ENCODE measurements at places on chromosomes 3 and 15.

- DNase-seq: no peak
These were observed 382.5 kb upstream of the CBLB start for GRCh38 chr3:106251160-106251892.

DNA sequence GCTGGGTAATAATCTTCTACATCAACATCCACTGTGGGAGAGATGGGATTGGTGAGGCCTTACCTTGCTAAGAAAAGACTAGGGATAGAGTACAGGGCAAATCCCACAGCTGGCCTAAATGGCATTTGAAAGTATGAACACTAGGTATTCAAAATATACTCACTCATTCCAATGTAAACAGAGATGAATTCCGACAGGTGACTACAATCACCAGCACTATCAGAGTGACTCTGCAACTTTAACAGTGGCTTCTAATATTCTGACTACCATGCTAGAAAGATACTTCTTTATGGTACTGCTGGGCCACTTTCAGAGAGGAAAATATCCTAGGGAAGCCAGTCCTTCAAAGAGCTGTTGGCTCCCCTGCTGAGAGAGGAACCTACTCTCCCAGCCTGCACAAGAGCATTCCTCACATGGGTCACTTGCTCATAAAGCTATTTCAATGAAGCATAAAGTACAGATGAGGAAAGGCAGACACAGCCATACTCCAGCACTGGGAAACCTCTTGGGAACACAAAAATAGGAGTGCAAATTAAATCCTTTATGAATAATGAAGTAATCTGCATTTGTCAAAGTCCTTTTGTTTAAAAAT lies 21.5 kb upstream of the MAN2C1 start:
- no peak for DNase-seq

GRCh38 chr3:58585005-58585786 lies 8.0 kb upstream of the FAM107A start:
- DNase-seq: peak; percentile 46

GRCh38 chr3:108067768-108068167 lies 23.1 kb downstream of the CD47 start:
- DNase-seq: no peak

- DNase-seq: no peak
These were observed 36.3 kb downstream of the KNL1 start for GRCh38 chr15:40630313-40630712.

GRCh38 chr3:100198579-100199269 lies 62.1 kb upstream of the TBC1D23 start:
- no peak for DNase-seq

GRCh38 chr3:17233398-17233800 lies 348.6 kb downstream of the PLCL2 start:
- peak; percentile 49 for DNase-seq

GRCh38 chr3:71051893-71052687 lies 531.4 kb downstream of the FOXP1 start:
- no peak for DNase-seq

DNA sequence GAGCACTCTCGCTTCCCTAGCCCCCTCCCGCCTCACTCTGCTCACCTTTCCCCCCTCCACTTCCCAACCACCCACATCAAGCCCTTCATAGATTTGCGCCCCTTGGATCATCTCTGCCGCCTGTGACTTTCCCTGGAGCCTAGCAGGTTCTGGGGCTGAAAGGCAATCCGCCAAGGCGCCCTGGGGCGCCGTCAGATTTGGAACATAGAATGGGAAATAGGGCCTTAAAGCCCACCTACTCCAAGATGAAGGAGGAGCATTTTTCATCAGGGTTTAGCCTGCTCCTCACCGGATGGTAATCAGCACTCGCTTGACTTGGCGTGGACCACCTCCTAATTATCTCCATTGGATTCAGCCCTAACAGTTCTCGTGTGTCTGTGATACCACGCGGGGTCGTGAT lies 1.3 kb downstream of the CPNE4 start:
- DNase-seq: no peak

GRCh38 chr15:69666921-69667811 lies 214.5 kb downstream of the RPLP1 start:
- DNase-seq: no peak

GRCh38 chr15:52997123-52997522 lies 207.0 kb upstream of the ONECUT1 start:
- DNase-seq: no peak

GRCh38 chr15:41996921-41997592 lies 23.8 kb downstream of the PLA2G4E start:
- no peak for DNase-seq

DNA sequence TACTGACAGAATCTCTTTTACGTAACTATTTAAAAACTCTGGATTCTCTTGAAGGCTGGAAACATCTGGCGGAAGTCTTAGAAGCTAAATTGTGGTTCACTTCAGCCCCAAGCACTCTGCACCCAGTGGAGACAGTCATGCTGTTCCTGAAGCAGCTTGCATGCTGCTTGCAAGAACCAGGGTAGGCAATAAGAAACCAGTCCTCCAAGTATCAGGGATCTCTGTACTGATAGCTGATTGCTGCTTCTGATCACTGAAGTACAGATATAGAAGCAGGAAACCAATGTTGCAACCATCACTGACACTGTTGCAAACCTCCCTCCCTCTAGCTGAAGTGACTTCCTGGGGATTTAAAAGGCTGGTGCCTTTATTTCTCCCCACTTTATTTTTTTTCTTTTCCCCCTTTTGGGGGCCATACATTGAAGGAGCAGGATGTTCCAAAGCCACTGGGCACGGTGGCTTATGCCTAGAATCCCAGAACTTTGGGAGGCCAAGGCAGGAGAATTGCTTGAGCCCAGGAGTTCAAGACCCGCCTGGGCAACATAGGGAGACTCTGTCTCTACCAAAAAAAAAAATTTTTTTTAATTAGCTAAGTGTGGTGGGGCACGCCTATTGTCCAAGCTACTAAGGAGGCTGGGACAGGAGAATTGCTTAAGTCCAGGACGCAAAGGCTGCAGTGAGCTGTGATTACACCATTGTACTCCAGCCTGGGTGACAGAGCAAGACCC lies 15.3 kb downstream of the SPCS1 start:
- peak; percentile 39 for DNase-seq

- no peak for DNase-seq
These were observed 39.1 kb downstream of the DHX36 start for GRCh38 chr3:154285221-154285620.

DNA sequence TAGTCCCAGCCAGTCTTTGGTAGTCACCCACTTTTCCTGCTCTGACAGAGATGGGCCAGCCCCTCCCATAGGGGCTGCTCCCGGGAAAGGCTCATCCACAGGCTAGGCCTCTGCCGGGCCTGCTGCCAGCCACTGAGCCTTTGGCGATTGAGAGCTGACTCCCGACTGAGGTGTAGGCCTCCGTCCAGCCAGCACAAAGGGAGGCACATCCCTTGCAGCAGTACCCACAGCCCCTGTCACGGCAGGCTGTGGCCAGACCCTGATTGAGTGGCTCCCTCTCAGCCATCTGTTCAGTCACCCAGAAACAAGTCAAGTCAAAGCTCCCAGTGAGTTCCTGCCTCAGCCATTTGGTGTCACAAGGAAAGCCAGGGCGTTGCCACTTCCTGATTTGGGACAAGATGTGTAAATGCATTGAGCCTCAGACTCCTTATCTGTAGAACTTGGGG lies 6.2 kb upstream of the PAK6 start:
- DNase-seq: no peak

DNA sequence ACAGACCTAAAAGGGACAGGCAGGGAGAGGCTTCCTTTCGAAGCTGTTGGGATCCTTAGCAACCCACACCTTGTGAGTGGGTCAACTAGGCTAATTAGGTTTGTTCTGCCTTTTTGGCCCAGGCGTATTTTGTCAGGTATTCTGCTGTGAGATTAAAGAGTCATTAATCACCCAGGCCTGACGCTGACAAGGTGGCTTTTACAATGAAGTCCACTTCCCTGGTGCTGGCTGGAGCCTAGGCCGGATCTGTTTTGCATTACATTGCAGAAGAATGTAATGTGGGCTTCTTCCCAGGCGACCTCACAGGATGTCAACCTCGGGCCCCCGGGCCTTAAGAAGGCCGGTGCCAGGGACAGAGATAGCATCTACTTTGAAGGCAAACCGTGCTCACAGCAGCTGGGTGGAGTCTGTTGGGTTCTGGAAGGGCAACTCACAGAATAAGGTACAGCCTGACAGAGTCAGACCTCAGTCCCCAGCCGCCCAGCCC lies 76.9 kb downstream of the HES1 start:
- no peak for DNase-seq

GRCh38 chr3:166713787-166714186 lies 666.3 kb downstream of the ZBBX start:
- no peak for DNase-seq

GRCh38 chr15:41231422-41232226 lies 556 bp downstream of the CHP1 start:
- DNase-seq: no peak

DNA sequence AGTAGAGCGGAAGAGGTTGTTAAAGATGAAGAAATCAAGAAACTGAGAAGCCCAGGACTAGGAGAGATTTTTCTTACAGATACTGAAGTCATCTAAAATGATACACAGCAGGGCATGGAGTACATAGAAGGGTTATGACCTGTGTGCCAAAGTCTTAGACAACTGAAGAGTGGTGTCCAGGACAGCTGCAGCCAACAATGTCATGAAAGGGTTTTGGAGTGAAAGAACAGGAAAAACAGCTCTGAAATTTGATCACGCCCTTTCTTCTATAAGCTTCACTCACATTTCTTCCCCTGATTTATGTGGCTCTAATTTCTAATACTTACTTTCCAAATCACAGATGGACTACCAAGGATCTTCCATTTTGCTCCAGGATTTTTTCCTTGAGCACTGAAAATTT lies 3.0 kb downstream of the CFAP20DC start:
- no peak for DNase-seq

GRCh38 chr3:9781978-9782603 lies 10.2 kb downstream of the TADA3 start:
- DNase-seq: no peak

- no peak for DNase-seq
These were observed 167.1 kb downstream of the SHOX2 start for GRCh38 chr3:157939166-157939565.

DNA sequence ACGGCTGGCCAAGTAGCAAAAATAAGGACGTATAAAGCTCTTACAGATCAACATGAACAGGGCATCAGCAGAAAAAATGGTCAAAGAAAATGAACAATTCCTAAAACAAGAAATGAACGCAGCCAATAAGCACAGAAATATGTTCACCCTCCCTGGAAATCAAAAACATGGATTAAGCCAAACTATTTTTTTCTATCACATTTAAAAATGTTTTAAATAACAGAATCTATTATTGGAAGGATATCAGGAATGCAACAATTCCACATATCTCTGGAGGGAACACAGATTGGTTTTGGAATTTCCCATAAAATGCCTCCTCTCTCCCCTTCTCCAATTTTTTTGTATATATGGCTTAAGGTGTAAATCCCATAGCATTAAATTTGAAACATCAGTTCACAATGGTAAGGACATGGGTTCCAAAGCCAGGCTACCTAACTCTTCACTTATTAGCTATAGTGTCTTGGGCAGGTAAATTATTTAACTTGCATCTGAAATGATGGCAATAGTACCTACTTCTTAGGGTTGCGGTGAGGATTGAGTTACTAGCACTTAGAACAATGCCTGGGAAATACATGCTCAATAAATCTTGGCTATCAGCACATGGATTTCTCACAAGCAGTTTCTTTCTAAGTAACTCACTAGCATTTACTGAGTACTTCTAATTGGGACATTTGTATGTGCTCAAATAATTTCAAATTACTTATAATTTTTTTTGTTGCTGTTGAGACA lies 10.1 kb downstream of the UACA start:
- DNase-seq: no peak

GRCh38 chr15:31077181-31077580 lies 24.3 kb downstream of the TRPM1 start:
- no peak for DNase-seq

DNA sequence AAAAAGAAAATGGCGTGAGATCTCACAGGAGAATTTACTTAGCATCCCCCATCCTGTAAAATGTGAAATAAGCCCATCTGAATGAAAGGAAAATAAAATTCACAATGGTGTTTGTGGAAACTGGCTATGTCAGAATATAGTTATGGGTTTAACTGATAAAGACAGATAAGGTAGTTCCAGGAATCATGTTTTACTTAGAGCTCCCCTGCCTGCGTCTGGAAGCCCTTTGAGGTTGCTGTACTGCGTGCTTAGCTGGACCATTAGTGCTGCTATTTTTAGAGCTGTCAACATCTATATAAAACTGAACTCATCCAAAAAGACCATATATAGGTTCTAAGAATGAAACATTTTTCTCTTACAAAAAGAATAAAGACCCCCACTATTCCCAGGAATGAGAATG lies 130.8 kb downstream of the LSAMP start:
- DNase-seq: no peak

DNA sequence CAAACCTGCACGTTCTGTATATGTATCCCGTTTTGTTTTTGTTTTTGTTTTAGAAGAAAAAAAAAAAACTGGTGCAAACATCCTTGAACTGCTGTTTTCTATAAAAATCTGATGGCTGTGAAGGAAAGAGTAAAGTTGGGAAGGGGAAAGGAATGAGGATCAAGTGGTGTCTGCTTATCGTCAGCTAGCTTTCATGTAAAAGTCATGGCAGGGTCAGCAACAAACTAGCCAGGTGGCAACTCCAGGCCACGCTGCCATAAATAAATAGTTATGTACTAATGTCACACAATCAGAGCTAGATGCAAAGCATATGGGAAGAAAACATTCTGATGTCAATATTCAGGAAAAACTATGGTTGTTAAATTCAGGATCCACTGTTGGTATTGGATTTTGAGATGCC lies 2.3 kb upstream of the CDIN1 start:
- DNase-seq: no peak

DNA sequence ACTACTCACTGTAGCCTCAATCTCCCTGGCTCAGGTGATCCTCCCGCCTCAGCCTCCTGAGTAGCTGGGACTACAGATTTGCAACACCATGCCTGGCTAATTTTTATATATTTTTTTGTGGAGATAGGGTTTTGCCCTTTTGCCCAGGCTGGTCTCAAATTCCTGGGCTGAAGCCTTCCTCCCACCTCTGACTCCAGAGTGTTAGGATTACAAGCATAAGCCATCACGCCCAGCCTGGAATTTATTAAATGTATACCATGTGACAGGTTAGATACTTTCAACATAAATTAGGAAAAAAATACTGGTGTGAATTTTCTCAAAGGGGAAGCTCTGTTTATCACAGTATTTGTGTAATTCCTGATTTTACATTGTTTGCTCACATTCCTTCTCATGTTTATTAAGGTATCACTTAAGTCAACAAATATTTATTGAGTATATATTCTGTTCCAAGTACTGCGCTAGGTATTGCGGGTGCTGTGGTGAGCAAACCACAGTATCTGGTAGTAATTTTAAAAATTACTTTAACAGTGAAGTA lies 24.8 kb downstream of the PPP4R2 start:
- DNase-seq: no peak

DNA sequence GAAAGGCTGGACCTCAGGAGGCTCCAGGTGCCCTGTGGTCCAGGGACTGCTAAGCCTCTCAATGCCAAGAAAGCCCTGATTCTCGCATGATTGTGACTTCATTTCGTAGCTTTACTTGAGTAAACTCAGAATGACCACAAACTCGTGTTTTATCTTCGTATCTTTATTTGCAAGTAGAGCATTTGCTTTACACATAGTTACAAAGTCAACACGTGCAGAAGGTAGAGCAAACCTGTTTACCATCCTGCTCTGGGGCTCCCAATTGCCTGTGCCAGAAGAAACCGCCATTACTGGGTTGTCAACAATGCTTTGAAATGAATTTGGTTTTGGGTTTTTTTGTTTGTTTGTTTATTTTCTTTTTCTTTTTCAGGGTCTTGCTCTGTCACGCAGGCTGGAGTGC lies 5.8 kb upstream of the MESP1 start:
- DNase-seq: no peak

- peak; percentile 65 for DNase-seq
These were observed 1.5 kb upstream of the MYNN start for GRCh38 chr3:169771497-169772304.

Data from CD4-positive, alpha-beta T cell treated with Interleukin-17A for 4 hours (primary cell).